AG09309 (cell line): ENCODE measurements at places on chromosomes 2 and 18.
A peak's percentile ranks its signal among the peaks of the same experiment; 100 is the strongest.

GRCh38 chr2:119202610-119203310, 20.9 kb upstream of the STEAP3 start:
- DNase-seq = no peak

DNA sequence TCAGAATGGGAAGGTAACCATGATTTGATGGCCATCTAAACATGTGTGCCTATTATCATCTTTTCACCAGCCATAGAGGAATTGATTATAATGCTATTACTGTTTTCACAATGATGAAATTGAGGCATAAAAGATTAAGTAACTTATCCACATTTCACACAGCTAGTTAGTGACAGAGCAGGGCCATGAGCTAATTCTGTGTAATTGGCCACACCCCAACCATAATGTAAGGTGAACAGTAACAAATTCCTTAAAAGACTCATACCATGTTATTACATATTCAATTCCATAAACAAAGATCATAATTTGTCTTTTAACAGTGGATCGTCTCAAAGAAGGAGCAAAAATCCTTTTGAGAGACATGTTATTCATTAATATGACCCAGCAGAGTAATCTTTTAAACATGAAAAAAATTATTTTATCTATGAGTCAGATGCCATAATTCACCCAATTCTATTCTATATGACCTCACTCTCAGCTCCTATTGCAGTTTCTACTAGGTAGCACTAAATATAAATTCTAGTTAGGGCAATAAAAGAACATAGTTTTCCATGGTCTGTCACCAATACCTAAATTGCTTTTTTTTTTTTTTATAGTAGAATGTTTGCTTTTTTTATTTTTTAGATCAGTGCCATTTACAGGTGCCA, 475.8 kb upstream of the SLC39A10 start:
- no peak for DNase-seq

GRCh38 chr2:221442128-221442527, 130.0 kb downstream of the EPHA4 start:
- DNase-seq = no peak

DNA sequence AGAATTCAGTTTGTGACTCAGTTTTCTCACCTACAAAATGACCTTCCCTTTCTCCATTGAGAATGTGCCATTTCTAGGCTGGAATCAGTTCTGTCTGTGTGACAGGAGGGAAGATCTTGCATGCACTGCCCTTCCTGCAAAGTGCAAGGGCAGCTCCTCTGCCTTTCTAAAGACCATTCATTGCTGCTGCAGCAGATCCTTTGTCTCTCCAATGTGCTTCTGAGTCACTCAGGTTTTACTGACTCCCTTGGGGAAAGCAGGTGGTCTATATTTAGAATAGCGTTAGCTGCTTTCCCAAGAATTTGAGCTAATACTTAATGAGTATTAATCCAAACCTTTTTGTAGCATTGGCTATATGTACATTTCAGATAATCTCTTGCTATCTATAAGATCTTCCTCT, 62.5 kb downstream of the DAW1 start:
- no peak for DNase-seq

- no peak for DNase-seq
Measured at GRCh38 chr18:10499230-10499629, 26.6 kb upstream of the NAPG start.

GRCh38 chr2:24559473-24560113, 68.5 kb downstream of the NCOA1 start:
- peak; percentile 8 for DNase-seq

GRCh38 chr2:46718784-46719183, 196.8 kb downstream of the MCFD2 start:
- DNase-seq = no peak

DNA sequence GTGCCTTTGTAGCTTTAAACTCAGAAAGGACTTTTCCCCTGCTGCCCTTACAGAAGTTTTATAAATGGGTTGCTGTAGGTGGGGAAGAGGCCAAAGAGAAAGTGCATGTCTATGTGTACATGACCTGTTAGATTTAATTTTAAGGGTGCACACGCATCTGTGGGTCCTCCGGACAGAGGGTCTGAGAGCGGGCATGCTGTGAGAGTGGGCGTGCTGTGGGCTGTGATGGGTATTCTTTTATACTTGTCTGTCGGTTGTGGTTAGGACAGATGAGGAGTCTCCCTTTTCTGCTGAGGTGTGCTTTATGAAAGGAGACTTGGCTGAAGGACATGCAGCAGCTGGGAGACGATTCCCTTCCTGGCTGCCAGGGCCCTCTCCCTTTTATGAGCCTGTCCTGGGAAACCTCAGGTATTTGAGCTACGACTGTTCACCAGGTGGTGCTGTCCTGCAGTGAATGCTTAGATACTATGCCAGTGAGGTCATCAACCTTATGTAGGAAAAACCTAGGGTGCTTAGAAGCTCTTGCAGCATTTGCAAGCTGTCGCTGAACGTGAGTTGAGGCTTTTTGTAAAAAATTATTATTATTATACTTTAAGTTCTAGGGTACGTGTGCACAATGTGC, 67.5 kb downstream of the TANC1 start:
- DNase-seq = no peak

DNA sequence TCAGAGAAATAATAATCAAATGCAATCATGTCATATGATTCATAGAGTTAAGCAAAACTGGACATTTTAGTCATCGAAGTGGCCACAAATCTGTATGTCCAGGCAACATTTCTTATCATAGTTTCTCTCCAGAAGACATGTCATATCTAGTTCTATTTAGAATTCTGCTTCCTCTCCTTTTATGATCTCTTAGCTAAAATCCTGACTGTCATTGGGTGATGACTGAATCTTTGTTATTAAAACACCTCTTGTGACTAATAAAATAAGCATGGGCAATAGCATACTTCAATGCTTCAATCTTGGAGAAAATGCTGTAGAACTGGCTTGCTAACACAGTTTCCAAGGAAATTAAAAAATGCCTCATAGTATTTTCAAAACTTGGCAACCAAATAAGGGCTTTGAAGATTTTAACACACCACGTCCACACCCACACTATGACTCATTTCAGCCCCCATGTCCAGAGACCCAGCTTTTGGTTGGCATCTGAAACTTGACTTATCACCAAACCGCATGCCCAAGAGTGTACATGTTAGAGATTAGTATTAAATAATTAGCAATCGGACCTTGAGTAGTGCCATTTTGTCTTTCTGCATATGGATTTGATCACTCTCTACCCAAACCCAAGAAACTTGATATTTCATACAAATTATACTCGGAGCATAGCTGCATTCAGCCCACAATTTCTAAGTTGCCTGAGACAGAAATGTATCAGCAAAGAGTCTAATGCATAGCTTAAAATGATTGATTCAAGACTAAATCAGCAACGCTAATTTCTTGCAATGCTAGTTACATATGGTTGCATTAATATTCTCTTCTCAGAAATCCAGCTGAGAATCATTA, 106.5 kb upstream of the ETAA1 start:
- peak; percentile 62 for DNase-seq

DNA sequence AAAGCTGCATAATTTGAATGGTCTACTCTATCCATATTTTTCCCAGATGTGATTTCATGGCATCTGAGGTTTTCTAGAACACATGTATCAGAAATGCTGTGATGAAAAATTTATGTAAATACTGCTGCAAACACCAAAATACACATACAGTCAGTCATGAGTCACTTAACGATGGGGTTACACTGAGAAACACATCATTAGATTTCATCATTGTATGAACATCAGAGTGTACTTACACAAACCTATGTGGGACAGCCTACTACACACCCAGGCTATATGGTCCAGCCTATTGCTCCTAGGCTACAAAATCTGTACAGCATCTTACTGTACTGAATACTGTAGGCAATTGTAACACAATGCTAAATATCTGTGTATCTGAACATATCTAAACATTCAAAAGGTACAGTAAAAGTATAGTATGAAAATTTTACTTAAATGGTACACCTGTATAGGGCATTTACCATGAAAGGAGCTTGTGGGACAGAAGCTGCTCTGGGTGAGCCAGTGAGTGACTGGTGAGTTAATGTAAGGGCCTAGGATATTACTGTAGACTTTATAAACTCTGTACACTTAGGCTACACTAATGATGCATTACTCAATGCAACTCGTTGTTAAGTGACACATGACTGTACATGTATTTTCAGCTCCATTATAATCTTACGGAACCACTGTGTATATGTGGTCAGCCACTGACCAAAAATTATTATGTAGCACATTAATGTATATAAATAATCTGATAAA, 33.5 kb downstream of the PNO1 start:
- peak; percentile 52 for DNase-seq

GRCh38 chr2:190837420-190837819, 43.2 kb upstream of the GLS start:
- no peak for DNase-seq

GRCh38 chr2:187266147-187266546, 181.9 kb downstream of the CALCRL start:
- DNase-seq = no peak

DNA sequence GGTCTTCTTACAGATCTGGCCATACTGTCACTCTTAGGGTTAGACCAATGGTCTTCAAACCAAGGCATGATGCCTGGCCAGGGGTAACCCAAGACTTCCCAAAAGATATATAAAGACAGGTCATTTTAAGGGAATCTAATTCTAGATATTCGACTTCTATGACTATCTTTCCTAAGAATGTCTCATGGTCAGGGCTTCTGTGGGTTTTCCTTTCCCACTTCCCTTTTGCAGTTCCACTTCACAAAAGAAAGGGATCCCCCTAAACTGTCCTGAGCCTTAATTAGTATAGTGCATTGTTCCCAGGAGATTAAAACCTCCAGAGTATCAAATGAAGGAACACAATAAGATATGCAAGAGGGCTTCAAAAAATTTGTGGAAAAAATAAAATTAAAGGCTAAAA, 223.6 kb upstream of the SIX2 start:
- no peak for DNase-seq

GRCh38 chr2:19371996-19372582, 13.7 kb upstream of the OSR1 start:
- DNase-seq = no peak

- no peak for DNase-seq
Measured at GRCh38 chr2:37623406-37623805, 48.0 kb downstream of the CDC42EP3 start.

- DNase-seq = no peak
Measured at GRCh38 chr2:204122425-204122824, 185.9 kb downstream of the ICOS start.

- no peak for DNase-seq
Measured at GRCh38 chr2:121994238-121995206, 239.1 kb downstream of the TSN start.

DNA sequence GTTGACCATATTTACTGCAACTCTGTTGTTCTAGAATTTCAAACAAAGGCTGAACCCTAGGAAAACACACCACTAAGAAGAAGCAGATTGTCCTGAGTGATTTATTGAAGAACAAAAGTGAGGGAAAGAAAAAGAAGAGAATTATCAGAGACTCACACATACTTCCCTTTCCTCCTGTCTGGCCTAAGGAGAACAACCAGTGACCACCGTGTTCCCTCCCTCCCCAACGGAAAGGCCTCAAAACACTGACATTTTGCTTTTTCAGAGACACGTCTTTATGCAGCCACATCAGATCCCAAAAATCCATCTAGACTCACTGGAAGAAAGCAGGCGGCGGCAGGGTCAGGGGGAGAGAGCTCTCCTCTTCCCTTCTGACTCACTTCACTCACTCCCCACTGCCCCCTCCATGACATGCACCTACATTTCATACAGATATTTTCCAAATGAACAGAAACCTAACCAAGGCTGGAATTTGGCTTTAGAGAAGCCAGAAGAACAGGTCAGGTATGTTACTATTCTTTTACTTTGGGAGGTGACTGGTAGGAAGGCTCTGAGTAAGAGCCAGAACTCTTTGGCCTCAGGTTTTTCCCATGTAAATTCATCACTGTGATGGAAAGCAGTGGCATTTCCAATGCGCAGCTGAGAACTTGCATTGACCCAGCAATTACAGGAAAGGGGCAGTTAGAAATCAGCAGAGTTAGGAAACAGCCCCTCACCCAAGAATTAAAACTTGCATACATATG, 169.9 kb downstream of the BCL11A start:
- DNase-seq = no peak

DNA sequence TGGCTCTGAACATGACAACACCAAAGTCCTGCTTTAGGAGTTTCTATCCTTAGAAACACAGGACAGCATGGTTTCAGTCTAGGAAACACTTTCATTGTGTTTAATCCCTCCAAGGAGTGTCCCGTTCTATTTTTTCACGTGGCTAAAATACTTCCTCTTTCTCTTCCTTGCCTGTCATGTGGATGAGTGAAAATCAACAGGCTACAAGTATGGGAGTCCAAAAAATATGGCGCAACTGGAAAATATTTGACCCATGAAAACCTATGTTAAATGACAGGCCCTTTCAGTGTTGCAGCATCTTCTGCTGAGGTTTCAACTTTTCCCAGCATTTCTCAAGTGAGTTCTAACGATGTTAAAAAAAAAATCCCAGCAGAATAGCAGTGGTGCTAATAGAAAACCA, 146.3 kb downstream of the LAMA3 start:
- no peak for DNase-seq

DNA sequence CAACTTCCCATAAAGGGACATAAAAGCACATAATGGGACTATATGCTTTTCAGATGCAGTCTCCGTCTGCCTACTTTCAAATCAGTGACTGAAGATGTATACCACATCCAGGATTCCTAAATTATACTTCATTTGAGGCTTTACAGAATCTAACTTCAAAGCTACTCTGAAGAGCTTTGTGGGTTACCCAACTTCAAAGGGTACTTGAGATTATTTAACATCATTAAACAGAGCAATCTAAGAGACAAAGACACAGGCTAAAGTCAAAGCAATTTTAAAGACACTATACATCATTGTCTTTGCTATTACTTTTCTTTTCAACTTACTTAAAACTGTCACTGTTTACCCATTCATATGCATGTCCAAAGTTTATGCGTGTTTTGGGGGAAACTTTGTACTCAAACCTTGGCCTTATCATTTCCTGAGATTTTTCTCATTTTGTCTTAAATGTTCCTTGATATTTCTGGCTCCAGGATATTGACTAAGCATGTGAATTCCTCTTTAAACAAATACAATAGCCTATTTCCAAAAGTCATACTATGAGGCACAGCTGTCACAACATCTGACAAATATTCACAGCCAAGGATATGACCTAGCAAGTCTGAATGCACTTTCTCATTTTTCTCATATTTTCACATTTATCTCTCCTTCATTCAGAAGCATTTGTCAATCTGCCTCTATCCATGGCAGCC, 1985.1 kb upstream of the PIK3C3 start:
- DNase-seq = no peak
